ENCODE measurements at places on chromosomes 5 and 9. TPM values are rescaled to one million over a fixed set of nuclear protein-coding genes. Genes with fewer than 3 reads are reported as not detected.

PCDHGA3 gene
- total RNA-seq = 2.9 TPM

CCDC180 gene
- total RNA-seq = 6.2 TPM

NUTM2F gene
- total RNA-seq = not detected

- no peaks in the 10 kb centered on the region for H3K27me3 ChIP-seq
- DNase-seq = no peak
- H3K4me1 ChIP-seq = no peaks in the 10 kb centered on the region
- H3K4me3 ChIP-seq = no peak overlapping the region
These were observed 242.6 kb downstream of the KIAA0825 start for GRCh38 chr5:94375801-94376200.

- no peaks in the 10 kb centered on the region for H3K4me1 ChIP-seq
- no peak overlapping the region for H3K27ac ChIP-seq
- DNase-seq = no peak
- H3K36me3 ChIP-seq = no peaks in the 10 kb centered on the region
- no peaks in the 10 kb centered on the region for H3K27me3 ChIP-seq
- H3K4me3 ChIP-seq = no peak overlapping the region
These were observed 283.8 kb upstream of the DMRT1 start for GRCh38 chr9:557601-558201.

DNA sequence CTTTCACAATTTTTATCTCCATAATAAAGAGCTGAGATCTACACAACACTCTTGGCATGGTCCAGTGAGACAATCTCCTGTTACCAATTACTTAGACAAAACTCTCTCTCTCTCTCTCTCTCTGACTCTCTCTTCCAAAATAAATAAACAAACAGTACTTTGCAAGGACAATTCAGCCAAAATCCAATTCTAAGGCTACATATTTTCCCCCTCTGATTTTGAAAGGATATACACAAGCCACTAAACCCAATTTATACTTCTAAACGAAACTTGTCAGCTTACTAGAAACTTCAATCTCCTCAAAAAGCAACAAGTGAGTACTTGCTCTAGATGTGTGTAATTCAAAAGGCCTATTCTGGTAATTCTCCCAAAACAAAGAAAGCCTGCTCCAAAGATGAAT lies 26.3 kb upstream of the TNPO1 start:
- no peaks in the 10 kb centered on the region for H3K4me1 ChIP-seq
- H3K36me3 ChIP-seq = no peaks in the 10 kb centered on the region
- no peaks in the 10 kb centered on the region for H3K27me3 ChIP-seq
- H3K27ac ChIP-seq = no peak overlapping the region
- DNase-seq = no peak

DNA sequence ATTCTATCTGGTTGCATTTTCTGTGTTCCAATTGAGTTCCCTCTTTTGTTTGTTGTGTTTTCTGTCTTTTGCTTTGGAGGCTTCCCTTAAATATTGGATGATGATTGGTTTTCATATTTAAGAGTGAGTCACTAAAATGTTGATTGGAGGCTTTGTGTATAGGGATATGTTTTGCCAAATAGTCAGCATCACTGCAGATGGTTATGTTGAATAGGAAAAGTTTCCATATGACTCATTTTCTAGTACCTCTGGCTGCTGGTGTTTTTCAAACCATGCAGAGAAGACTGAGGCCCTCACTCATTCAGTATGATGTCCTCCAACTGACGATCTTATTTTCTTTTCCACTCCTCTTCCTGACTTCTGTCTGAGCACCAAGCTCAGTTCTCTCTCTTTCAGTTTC lies 1290.0 kb downstream of the EFNA5 start:
- peaks cover 4% of the 10 kb centered on the region for H3K4me1 ChIP-seq
- no peak overlapping the region for H3K27ac ChIP-seq
- DNase-seq = no peak
- no peaks in the 10 kb centered on the region for H3K27me3 ChIP-seq

DNA sequence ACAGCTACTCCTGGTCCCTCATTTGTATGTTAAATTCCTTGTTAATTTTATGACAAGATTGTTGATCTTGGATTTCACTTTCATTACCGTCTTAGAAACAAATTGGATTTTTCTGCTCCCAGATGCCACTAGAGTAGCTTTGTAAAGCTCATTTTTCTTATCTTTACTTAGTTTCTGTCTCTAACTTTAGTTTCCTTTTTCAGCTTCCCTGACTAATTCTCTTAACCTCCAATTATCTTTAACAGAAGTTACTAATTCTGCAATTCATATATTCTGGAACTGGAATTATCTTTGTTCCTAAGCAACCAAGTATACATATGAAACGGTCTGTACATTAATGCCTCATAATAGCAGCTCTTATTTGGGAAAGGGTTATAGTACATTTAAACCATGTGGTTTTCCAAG lies 16.7 kb downstream of the ITGA1 start:
- no peaks in the 10 kb centered on the region for H3K27me3 ChIP-seq
- H3K4me3 ChIP-seq = peak overlapping the region; percentile 11
- DNase-seq = no peak
- H3K27ac ChIP-seq = no peak overlapping the region
- peaks cover 44% of the 10 kb centered on the region for H3K4me1 ChIP-seq

- no peak for DNase-seq
- no peaks in the 10 kb centered on the region for H3K27me3 ChIP-seq
- H3K27ac ChIP-seq = no peak overlapping the region
- H3K4me1 ChIP-seq = no peaks in the 10 kb centered on the region
These were observed 1206.7 kb downstream of the CDH12 start for GRCh38 chr5:21646469-21646868.

DNA sequence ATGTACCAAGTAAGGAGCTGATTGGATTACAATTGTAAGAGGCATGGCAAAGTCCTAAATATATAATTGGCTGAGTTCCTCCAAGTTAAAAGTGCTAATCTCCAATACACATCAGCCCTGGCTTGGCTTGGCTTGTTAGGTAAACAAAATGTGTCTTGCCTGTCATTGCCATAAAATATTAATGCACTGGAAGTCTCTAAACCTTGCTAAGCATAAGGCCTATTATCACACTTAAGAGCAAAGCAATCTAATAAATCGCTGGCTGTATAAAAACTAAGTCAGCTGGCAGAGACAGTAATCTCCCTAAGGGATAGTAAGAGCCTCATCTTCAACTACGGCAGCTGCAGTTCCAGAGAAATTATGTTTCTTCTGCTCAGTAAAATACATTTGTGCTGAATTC lies 418.6 kb upstream of the GRAMD2B start:
- peaks cover 52% of the 10 kb centered on the region for H3K4me1 ChIP-seq
- H3K27me3 ChIP-seq = no peaks in the 10 kb centered on the region
- H3K27ac ChIP-seq = no peak overlapping the region
- DNase-seq = no peak
- no peak overlapping the region for H3K4me3 ChIP-seq
- no peaks in the 10 kb centered on the region for H3K36me3 ChIP-seq

DNA sequence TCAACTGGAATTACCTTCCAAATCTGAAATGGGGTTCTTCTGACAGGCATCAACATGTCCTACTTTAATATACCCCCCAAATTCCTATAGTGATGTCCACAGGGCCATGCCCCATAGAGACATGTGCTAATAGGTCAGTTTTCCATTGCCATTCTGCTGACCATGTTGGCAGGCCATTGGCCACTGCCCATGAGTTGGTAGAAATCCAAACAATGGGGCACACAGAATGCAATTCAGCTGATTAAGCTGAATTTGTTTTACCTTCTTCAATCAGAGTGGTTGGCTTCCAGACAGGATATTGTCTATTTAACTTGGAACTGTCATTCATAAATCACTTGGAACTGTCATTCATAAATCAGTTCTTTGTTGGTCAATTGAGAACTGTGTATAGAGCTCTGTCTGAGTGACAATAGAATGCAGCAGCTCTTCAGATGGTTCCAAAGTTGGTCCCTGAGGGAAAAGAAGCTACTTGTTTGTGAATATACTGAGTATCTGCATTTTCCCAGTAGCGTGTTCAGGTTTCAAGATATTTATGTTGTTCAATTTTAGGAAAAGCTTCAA lies 336.9 kb downstream of the DRD1 start:
- H3K27me3 ChIP-seq = no peaks in the 10 kb centered on the region
- H3K4me3 ChIP-seq = no peak overlapping the region
- H3K27ac ChIP-seq = no peak overlapping the region

GRCh38 chr9:15475923-15476536 lies 34.7 kb downstream of the PSIP1 start:
- H3K4me3 ChIP-seq = no peak overlapping the region
- DNase-seq = no peak
- H3K4me1 ChIP-seq = peaks cover 6% of the 10 kb centered on the region
- H3K36me3 ChIP-seq = peaks cover 9% of the 10 kb centered on the region
- H3K27me3 ChIP-seq = no peaks in the 10 kb centered on the region

- H3K4me1 ChIP-seq = no peaks in the 10 kb centered on the region
- H3K36me3 ChIP-seq = no peaks in the 10 kb centered on the region
- H3K27ac ChIP-seq = no peak overlapping the region
These were observed 199.4 kb downstream of the ARRDC3 start for GRCh38 chr5:91183743-91184142.
